GM04503 (cell line): ENCODE measurements at places on chromosomes 4 and X.

GRCh38 chr4:6703786-6704185 lies 5.9 kb downstream of the MRFAP1L1 start:
- no peak for DNase-seq

DNA sequence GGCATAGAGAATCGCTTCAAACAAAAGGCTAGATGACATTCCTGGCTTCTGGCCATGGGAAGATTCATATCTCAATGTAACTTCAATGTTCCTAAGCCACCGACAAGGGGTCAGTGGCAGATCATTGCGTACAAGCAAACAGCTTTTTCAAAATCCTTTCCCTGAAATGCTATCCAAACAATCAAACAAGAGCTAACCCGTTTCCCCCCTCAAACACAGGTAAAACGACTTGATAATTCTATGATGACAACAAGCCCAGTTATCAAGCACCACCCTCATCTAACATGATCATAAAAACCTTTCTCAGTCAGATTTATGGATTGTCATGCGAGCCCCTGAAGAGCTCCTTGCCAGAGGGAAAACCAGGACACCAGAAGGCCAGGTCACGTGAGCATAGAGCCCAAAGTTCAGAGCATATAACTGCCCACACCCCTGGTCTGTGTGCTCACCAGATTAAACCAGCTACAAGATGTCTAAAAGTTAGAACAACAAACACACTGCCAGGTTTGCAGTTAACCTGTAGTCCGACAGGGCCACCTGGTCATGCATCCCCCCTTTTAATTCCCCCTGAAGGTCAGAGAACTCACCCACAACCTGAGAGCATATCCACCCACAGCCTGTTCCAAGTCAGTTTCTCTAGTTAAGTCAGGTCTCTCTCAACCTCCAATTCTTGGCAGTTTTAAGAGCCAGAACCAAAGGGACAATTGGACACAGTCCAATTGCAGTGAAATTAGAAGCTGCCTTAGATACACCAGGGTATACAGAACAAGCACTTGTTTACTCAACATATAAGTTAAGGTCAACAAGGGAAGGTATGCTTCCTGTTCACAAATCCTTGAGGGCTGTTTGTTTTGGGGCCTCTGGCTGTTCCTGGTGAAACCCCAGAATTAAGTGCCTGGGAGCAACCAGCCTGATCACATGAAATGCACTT lies 248.1 kb upstream of the PPARGC1A start:
- no peak for DNase-seq

DNA sequence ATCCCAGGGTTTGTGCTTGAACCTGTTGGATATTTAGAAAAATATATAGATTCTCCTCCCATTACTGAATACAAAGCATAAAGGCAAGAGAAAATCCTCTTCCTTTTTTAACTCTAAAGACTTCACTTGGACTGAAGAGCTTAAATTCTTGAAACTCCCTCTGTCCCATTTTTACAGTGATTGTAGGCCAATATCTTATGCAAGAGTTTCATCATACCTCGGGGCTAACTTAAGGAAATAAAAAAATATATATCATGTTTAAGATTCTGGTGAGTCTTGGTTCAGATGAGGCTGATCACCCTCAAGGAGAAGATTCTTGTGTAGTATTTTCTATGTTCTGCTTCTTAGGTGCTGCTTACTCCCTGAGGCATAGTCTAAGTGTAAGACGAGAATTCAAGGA lies 1449.6 kb downstream of the C4orf33 start:
- DNase-seq: no peak

GRCh38 chr4:121182296-121182695 lies 18.2 kb upstream of the TNIP3 start:
- peak; percentile 11 for DNase-seq

DNA sequence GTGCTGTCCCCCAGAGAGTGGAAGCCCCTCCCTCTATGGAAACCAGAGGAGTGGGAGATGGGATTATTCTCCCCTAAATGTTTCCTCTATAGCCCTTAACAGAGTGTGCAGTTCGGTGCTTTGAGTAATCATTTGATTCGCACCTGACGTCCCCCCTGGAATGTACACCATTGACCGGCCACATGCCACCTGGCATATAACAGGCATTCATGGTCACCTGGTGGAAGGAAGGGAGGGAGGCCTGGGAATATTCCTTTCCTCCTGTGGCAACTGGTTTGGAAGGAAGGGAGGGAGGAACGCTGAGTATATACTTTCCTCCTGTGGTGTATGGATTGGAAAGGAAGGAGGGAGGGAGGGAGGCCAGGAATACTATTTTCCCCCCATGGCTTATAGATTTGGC lies 77.2 kb downstream of the CRMP1 start:
- DNase-seq: no peak
